ENCODE measurements at places on chromosomes 12 and 14.
A peak's percentile ranks its signal among the peaks of the same experiment; 100 is the strongest.

- no peak for DNase-seq
Measured at GRCh38 chr14:104164041-104164440, 25.7 kb downstream of the KIF26A start.

GRCh38 chr12:19925841-19926240, 442.5 kb upstream of the PDE3A start:
- DNase-seq: no peak

DNA sequence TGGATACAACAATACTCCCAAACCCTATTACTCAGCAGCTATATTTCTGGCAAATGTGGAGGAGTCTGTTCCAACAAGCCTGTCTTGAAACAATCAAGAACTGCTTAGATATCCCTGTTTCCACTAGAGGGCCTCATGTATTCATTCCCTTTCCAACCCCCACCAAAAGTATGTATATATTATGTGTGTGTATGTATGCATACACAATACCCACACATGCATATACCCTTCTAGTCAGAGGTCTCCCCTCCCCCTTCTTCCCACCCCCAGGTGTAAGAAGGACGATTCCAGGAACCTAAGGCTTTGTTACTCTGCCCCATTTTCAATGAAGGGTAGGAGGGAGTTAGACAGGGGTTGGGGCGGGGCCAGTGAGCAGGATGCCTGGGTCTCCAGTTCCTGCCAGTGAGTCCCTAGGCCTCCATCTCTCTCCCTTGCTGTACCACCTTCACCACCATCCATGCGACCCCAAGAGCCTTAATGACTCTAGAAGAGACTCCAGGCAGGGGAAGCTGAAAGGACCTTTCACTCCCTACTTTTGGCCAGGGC, at the start of gene DGKA:
Gene DGKA, plus strand, starts transcription at position 392 of the 546 bp plus-strand sequence. CDS start 5,342 bp downstream, outside the sequence.
- peak; percentile 87 for DNase-seq

- DNase-seq: no peak
Measured at GRCh38 chr14:83316356-83316755, 1782.7 kb upstream of the SEL1L start.

- DNase-seq: no peak
Measured at GRCh38 chr12:132825861-132826260, 2.8 kb downstream of the GOLGA3 start.

DNA sequence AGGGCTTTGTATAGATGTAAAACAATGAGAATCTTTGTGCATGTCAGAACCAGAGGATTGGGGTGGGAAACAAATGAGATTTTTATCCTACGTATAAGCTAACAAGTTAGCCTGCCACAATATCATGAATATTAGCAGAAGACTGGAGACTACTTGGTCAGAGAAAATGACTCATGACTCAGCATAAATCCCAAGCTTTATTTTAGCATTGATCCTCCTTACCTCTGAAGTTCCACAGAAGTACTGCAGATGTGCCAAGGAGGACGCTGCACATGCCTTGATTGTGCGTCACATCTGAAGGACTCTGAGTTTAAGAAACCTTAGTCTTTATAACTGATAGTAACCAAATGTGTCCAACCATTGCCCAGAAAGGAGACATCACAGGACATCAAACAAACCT, 234.0 kb upstream of the RPL10L start:
- DNase-seq: no peak

DNA sequence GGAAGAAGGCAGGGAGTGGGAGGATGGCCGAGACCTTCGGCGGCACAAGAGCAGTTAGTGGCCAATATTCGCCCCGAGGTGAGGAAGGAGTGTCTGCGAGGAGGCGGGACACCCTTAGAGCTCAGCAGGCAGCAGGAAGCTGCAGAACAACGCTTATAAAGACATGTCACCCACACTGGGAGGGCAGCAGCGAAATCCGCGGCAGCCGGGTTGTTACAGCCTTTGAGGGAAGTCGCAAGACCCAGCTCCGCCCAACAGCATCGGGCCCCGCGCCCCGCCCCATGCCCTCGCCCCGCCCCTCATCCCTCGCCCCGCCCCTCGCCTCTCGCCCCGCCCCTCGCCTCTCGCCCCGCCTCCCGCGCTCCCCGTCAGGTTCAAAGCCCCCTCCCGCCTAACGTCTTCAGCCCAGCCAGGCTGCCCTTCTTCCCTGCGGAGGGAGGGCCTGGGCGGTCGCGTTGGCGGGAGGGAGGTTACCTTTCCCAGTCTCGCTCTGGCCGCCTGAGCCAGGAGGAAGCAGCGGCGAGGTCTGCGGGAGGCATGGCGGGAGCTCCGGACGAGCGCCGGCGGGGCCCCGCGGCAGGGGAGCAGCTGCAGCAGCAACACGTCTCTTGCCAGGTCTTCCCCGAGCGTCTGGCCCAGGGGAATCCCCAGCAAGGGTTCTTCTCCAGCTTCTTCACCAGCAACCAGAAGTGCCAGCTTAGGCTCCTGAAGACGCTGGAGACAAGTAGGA, at the start of gene ATP23:
Gene ATP23, plus strand, starts transcription at position 403 of the 730 bp plus-strand sequence. Its CDS starts 135 bp downstream, at position 538.
- peak; percentile 95 for DNase-seq

GRCh38 chr12:66280561-66280960, 21.7 kb upstream of the HELB start:
- no peak for DNase-seq

DNA sequence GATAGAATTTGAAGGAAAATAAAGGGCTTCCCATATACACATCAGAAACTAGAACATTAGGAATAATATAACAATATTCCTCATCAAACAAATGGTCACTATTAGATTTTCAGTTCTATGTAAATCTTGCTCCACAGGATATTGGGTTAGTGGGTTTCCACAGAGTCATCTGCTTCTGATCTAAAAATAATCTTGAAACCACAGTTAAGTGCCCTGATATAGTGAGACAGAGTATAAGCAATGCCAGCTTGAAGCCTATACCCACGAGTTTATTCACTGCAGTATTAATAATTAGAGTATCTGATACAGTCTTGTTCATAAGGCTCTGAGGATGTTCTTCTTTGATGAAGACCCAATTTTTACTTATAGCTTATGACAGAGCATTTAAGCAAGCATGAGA, 74.5 kb upstream of the ATF7IP start:
- DNase-seq: no peak

DNA sequence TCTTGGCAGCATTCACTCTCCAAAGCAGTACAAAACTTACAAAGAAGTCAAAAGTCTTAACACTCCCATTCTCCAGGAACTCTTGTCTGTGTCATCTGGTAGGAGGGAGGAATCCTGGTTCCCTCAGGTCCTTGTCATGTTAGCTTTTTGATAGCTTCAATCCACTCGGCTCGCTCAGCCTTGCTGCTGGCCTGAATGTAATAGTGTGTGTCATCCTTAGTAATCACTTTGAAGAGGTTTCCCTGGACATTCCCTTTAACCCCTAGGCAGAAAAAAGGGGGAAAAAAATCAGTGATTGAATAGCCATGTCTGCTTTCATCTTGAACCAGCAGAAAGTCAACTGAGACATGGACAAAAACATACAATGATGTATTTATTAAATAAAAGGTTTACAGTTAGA, 24.8 kb downstream of the PLEK2 start:
- DNase-seq: no peak

GRCh38 chr12:120321382-120322202, 6.0 kb downstream of the PLA2G1B start:
- peak; percentile 55 for DNase-seq
